ENCODE measurements at places on chromosomes 1 and 21. TPM values are rescaled to one million over a fixed set of nuclear protein-coding genes. Genes with fewer than 3 reads are reported as not detected.
A peak's percentile ranks its signal among the peaks of the same experiment; 100 is the strongest.

PADI1 gene
- not detected for total RNA-seq

DNA sequence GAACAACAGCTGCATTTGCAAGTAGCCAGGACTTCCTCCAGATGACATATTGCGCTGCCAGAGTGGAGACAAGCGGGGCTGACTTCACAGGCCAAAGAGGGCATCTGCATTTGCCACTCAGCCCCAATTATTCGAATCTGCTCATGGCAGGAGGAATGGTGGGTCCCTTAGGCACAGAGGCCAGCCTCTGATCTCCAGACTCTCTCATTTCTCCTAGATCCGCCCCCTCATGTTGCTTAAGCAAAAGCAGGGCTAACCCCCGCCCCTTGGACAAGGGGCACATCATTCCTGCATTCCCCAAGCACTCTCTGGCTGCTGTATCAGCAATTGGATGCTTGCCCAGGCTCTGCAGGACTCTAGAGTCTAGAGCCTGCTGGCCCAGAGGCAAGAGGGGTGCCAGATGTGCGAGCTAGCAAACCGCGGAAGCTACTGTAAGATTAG lies 262.4 kb downstream of the ST6GALNAC3 start:
- no peaks in the 10 kb centered on the region for H3K36me3 ChIP-seq
- H3K27me3 ChIP-seq: no peaks in the 10 kb centered on the region
- no peak overlapping the region for H3K27ac ChIP-seq
- no peaks in the 10 kb centered on the region for H3K4me1 ChIP-seq

- no peak for DNase-seq
- H3K4me1 ChIP-seq: no peaks in the 10 kb centered on the region
- H3K27ac ChIP-seq: no peak overlapping the region
These were observed 169.8 kb upstream of the DUSP10 start for GRCh38 chr1:221911714-221912113.

DNA sequence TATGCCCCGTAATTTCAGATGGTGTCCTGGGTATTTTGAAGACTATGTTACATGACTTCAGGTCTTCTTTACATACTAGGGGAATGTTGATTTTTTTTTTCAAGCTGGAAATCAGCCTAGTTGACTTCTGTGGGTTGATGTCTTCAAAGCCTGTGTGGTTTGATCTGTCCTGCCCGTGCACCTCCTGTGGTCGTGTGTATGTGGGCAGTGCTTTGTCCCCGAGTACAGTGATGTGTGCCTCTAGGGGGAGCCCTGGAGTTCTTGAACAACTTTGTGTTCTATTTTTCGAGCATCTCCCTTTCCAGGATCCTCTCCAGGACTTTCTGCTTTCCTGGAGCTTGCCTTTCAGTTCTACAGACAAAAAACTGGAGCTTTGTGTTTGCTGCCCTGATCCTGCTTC lies 28.9 kb downstream of the OBSCN start:
- no peak for DNase-seq
- H3K4me3 ChIP-seq: no peak overlapping the region
- no peaks in the 10 kb centered on the region for H3K36me3 ChIP-seq
- H3K27me3 ChIP-seq: no peaks in the 10 kb centered on the region

DNA sequence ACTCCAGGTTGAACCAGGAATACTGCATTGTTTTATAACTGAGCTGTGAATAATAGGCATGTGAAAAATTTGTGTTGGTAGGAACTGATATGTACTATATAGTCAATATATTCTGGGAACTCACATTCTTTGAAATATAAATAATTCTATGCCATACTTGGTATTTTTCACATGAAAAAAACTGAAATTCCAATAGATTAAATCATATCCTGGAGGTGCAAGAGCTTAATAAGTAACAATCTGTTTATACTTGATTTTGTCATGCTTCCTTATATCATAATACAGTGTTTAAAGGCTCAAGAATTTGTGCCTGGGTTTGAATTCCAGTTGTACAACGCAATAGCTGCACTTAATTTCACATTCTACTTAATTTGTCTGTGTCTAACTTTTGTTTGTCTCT lies 387.0 kb downstream of the USP25 start:
- H3K36me3 ChIP-seq: no peaks in the 10 kb centered on the region
- no peaks in the 10 kb centered on the region for H3K27me3 ChIP-seq
- no peaks in the 10 kb centered on the region for H3K4me1 ChIP-seq
- no peak overlapping the region for H3K4me3 ChIP-seq
- H3K27ac ChIP-seq: peak overlapping the region; percentile 64
- DNase-seq: no peak
